Regular cardiac myocyte (primary cell): ENCODE measurements at places on chromosomes 2 and 18. TPM values are rescaled to one million over a fixed set of nuclear protein-coding genes. Genes with fewer than 3 reads are reported as not detected.

IL36A gene
- total RNA-seq, result not detected in 2 replicates

CHST9 gene
- total RNA-seq, result under 0.01 TPM in 2 replicates

COX5B gene
- total RNA-seq, result 270 and 373 TPM in 2 replicates

TUBA3E gene
- total RNA-seq, result not detected in 2 replicates
